ENCODE measurements at places on chromosomes 16 and 17.

- DNase-seq, result no peak
Measured at GRCh38 chr17:50184064-50184463, 17.4 kb downstream of the COL1A1 start.

DNA sequence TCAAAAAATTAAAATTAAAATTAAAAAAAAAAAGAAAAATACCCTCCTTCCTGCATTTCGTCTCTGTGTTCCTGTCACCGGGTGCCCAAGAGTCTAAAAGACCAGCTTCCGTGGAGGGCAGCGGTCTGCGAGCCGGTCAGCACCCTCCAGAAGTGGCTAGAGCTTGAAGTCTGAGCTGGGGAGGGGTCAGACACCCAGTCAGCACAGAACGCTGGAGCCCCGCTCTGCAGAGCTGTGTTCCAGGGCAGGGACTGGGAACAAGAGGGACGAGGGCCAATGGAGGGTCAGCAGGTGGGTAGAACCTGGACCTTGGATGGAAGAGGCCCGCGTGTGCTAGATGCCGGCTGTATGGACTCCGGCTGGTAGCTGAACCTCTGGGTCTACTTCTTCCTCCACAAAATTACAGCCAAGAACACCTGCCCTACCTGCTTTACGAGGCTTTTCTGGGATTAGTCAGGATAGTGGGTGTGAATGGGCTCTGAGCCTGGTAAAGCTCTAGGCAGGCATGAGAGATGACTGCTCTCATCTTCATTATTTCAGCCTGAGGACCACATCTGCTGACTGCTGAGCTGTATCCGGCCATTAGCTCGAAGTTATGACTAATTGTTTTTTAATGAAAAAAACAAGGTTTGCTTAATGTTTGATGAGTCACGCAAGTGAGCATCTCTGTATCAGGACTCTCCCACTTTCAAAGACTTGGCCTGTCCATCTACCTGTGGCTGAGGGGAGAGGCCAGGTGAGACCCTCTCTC lies 5.9 kb downstream of the TRPV1 start:
- DNase-seq, result no peak

DNA sequence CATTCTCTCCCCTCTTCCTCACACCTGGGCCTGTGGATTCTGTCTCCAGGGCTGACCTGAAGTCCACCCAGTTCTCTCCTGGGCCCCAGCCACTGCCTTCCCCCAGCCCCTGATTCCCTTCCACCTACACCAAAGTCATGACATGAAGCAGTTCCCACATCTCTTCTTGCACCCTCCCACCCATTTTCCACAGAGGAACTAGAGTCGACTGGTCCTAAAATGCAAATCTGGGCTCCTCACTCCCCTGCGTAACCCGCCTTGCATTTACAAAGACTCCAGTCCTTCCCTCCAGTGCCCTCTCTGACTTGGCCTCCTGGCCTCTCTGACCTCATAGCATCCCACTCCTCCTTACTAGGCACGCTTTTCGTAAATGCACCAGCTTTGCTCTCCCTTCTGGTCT lies 14.8 kb downstream of the COX6A2 start:
- DNase-seq, result no peak

DNA sequence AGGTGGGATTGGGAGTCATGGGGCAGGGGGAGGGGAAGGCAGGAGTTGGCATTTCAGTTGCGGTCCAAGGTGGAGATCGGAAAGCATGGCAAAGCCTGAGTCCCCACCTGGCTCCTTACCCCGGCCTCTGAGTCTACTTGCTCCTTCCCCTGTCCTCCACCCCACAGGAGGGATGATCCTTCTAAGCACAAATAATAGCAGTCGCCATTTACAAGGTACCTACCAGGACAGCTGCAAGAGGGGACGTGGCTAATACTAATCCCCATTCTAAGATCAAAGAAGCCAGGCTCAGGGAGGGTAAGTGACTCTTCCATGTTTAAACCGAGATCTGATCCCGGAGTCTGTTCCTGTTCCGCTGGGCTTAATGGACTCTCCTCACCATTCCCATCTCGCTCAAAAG lies 396.3 kb downstream of the SLC39A11 start:
- DNase-seq, result no peak

GRCh38 chr16:22641131-22641628 lies 130.5 kb downstream of the NPIPB5 start:
- DNase-seq, result no peak

DNA sequence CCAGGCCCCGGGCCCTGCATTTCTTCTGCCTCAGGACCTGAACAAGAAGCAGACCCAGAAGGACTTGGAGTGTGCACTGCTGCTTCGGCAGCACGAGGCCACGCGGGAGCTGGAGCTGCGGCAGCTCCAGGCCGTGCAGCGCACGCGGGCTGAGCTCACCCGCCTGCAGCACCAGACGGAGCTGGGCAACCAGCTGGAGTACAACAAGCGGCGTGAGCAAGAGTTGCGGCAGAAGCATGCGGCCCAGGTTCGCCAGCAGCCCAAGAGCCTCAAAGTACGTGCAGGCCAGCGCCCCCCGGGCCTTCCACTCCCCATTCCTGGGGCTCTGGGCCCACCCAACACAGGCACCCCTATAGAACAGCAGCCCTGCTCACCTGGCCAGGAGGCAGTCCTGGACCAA lies 9.2 kb downstream of the HIRIP3 start:
- DNase-seq, result no peak

- DNase-seq, result no peak
Measured at GRCh38 chr17:54680410-54680809, 220.2 kb upstream of the TOM1L1 start.

GRCh38 chr16:85466304-85466700 lies 146.8 kb upstream of the GSE1 start:
- no peak for DNase-seq

DNA sequence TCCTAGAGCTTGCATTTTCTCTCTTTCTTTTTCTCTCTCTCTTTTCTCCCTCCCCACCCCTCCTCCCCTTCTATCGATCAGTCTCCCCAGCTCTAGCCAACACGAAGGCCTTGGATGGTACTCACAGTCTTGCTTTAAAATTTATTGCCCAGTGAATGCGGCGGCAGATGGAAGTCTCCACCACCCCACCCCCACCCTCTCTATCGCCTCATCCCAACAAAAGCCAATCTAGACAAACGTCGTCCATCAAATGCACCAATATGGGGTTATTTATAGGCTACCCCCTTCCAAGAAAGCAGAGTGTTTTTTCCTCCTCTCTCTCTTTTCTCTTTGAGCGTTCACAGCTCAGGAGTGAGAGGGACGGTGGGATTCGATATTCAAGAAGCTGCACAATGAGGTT lies 10.5 kb upstream of the NGFR start:
- no peak for DNase-seq

DNA sequence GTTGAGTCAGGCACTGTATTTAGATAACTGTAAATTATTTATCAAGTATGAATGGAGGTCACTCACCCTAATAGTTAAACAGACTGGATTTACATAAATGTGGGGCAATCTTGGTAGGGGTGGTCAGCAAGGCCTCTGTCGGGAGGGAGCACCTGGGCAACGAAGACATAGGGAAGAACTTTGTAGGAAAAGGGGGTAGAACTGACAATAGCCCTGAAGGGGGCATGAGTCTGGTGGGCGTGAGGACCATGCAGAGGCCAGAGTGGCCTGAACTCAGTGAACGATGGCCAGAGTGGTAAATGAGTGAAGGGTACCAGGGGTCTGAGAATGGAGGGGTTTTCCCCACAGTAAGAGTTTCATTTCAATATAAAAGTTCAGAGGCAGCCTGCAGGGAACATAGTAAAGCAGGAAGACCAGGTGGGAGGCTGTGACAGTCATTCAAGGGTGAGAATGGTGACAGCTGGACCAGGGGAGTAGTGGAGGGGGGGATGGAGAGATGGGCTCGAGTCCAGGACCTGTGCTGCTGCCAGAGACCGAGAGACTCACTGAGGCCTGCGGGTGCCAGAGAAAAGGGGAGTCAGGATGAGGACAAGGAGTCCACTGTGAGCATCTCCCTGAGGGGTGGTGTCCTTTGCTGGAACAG lies 2.9 kb downstream of the C17orf67 start:
- DNase-seq, result no peak

GRCh38 chr16:55136356-55137150 lies 187.4 kb upstream of the IRX6 start:
- DNase-seq, result no peak

DNA sequence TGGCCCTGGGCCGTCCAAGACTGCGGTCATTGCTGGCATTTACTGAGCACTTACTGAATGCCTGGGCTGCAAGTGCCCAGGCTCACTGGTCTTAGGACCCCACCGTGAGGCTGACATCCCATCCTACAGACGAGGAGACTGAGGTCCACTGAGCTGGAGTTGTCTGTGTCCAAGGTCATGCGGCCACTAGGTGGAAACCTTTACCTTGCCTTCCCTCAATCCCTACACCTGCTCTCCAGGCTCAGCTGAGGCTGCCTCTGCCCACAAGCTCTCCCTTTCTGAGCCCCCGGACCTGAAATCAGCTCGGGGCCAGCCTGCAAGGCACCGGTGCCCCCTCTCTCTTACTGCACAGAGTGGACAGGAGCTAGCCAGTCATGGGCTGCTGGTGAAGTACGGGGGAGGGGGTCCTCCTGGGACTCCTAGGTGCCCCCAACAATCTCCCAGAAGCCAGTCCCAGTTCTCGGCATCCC lies 1.5 kb downstream of the CASKIN1 start:
- DNase-seq, result no peak

DNA sequence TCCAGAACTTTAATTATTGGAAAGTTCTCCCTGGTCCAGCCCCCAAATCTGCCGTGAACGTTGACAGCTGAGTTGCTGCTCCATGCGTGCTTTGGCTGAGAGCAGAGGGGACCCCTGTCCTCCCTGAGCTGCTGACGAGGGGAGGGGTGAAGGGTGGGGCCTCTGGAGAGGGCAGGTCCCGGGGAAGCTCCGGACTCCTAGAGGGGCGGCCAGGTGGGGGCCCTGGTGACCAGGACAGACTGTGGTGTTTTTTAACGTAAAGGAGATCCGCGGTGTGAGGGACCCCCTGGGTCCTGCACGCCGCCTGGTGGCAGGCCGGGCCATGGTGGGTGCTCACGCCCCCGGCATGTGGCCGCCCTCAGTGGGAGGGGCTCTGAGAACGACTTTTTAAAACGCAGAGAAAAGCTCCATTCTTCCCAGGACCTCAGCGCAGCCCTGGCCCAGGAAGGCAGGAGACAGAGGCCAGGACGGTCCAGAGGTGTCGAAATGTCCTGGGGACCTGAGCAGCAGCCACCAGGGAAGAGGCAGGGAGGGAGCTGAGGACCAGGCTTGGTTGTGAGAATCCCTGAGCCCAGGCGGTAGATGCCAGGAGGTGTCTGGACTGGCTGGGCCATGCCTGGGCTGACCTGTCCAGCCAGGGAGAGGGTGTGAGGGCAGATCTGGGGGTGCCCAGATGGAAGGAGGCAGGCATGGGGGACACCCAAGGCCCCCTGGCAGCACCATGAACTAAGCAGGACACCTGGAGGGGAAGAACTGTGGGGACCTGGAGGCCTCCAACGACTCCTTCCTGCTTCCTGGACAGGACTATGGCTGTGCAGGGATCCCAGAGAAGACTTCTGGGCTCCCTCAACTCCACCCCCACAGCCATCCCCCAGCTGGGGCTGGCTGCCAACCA lies at the start of gene MC1R:
TSS of gene MC1R (plus strand) at position 410 of the 895 bp plus-strand sequence. CDS start at position 807, 397 bp downstream.
- DNase-seq, result no peak

DNA sequence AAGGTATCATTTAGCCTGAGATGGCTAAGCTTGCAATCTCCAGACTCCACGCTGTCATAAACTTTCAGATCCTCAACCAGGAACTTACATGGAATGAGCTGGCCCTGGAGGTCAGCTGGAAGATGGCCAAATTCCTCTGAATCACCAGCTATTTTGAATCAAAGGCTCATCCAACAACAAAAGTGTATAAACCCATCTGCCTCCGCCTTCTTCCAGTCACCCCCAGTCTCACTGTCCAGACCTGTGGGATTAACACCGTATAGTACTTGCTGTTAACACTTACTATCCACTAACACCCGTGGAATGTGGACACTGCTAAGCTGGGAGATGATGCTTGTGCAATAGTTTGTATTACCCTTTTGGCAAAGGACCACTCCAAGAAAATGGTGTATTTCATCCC lies 1.9 kb upstream of the LCMT1 start:
- DNase-seq, result no peak

GRCh38 chr17:50499721-50500120 lies 8.5 kb upstream of the MYCBPAP start:
- DNase-seq, result no peak

DNA sequence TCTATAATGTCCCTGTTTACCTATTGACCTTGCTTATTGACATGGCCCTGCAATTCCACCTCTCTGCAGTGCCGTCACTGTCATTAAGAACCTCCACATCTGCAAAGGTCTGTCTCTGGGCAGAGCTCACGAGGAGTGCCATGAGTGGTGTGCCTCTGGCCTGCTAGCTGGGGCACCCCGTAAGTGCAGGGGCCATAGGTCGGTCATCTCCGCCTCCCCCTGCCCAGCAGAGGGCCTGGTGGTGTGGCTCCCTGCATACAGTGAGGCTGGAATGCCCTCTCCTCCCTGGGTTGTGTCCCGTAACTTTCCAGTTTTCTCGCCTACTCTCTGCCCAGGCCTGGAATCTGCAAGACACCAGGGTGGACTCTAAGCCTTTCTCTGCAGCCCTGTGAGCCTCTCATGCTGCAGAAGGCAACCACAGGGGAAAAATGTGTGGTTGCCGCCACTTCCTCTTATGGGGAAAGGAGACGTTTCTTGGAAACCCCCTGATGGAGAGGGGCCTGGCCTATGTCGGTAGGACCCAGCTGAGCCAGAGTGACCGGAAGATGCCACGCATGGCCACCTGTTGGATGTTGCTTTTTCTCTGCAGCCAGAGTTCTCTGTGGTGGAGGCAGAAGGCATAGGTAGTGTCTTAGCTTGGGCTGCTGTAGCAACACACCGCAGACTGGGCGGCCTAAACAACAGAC lies 2.7 kb upstream of the SNX20 start:
- DNase-seq, result no peak

DNA sequence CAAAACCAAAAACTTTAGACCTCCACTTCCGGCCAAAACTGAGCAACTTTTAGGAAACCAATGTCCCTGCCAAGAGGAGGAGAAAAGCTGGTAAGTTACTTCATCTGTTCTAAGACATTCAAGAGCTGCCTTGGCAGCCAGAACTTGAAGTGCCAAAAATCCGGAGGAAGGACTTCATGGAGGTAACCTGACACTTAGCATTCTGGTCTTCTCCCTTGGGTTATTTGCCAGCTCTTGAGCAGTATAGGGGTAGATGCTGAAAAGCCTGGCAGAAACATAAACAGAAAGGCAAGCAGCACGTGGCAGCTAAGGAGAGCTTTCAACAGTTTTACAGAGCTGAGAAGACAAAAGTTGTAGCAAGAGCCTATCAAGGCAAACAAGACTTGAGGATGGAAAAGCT lies 53.2 kb downstream of the CDYL2 start:
- DNase-seq, result no peak

DNA sequence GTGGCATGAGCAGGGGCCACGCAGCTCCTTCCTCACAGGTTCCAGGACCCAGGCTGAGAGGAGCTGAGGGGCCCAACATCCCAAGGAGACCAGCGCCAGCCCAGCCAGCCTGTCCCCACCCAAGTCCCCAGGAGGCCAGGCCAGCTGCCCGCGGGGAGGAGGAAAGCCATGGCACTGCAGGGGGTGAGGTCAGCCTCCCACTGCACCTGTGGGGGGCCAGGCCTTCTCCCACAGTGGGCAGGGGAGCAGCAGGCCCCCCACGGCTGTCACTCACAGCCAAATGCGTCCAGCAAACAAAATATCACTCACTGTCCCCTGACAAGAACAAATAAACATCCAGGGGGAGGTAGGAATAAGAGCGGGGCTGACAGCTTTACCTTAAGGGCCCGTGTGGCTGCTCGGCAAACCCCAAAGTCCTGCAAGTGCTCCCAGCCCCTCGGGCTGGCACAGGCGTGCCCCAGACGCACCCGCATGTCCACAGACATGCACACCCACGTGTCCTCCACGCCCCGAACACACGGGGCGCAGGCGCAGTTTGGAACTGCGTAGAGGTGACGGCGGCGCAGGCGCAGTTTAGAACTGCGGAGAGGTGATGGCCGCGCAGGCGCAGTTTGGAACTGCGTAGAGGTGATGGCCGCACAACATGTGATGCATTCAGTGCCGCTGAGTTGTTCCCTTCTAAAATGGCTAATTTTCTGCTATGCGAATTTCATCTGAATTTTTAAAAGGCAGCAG lies 291.1 kb downstream of the FOXL1 start:
- no peak for DNase-seq
